BE2C (cell line): ENCODE measurements at places on chromosomes 2 and 18.

DNA sequence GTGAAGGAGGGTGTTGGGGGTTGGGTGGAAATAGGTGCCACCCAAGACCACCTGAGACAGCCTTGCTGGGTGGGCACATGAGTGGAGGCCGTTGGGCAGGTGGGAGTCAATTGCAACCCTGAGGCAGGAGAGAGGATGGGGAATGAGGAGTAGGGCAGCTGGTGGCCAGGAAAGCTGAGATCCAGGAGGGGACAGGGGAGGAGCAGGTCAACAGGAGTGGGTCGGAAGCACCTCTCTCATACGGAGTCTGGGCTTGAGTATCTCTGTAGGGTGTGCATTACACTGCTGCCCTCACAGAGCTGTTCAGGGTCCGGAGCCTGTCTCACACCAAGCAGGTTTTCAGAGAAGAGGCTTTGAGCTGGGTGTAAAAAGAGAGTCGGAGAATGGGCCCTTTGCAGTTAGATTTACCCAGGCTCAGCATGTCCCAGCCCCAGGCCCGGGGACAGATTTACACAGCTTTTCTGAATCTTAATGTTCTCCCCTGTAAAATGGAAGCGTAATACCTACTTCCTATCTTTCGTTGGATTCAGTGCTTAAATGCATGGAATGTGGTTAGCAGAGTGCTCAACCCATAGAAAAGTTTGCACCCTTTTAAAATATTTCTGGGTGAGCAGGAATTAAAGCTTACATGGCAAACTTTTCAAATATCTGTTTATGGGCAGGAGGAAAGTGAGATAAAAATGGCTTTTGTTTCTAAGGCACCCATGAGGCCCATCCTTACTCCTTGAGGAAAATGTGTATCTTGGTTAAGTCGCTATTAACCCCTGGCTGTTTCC, 144.0 kb upstream of the MYCN start:
- DNase-seq = no peak

- DNase-seq = peak; percentile 48
Observed at GRCh38 chr2:232890896-232891601, 21.0 kb downstream of the SNORC start.

- DNase-seq = no peak
Observed at GRCh38 chr18:13268158-13269012, 49.8 kb downstream of the LDLRAD4 start.

- no peak for DNase-seq
Observed at GRCh38 chr2:149357058-149357457, 26.7 kb downstream of the LYPD6 start.

DNA sequence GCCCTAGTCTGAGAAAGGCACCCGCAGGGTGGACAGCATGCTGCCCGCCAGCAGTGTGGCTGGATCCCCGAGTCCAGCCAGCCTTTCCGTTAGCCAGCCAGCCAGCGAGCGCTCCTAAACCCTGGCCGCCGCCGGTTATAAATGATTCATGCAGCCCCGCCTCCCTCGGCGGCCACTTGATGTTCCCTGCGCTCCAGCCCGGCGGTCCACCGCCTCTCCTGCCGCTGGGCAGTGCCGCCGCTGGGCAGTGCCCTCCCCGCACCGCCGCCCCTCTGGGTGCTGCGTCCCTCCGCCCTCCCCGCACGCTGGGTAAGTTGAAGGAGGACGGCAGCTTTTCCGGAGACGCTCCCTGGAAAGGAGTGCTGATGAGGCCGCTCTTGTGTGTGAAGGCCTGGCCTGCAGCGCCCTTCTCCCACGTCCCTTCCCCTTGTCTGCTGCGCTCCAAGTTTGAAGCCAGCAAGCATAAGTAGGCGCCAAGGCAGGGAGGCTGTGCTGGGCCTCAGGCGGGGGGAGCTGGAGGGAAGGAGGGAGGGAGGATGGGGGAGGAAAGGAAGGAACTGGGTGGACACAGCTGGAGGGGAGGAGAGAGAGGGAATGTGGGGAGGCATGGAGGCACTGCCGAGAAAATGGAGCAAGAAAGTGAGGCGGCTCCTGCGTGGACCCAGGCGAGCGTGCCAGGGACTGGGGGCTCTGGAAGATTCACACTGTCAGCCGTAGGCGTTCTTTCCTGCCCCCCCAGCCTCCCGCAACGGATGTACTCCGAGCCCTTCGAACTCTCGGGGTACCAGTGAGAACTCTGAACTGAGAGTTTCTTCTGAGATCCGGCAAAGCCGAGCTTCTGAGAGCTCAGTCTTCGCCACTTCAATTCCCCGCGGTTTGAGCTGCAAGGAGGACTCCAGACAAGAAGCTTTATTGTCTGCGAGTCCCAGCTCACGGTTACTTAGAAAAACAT, 131.9 kb downstream of the GLI2 start:
- DNase-seq = no peak

GRCh38 chr2:190553254-190553653, 18.7 kb upstream of the NEMP2 start:
- DNase-seq = no peak

DNA sequence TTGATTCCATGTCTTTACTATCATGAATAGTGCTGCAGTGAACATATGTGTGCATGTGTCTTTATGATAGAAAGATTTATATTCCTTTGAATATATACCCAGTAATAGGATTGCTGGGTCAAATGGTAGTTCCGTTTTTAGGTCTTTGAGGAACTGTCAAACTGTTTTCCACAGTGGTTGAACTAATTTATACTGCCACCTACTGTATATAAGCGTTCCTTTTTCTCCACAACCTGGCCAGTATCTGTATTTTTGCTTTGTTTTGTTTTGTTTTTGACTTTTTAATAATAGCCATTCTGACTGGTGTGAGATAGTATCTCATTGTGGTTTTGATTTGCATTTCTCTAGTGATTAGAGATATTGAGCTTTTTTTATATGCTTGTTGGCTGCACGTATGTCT, 641.6 kb downstream of the SUCLG1 start:
- no peak for DNase-seq

GRCh38 chr2:128309280-128310093, 9.2 kb downstream of the HS6ST1 start:
- DNase-seq = peak; percentile 3

- no peak for DNase-seq
Observed at GRCh38 chr18:22293417-22293816, 124.0 kb downstream of the GATA6 start.

- DNase-seq = no peak
Observed at GRCh38 chr2:195505701-195506100, 151.3 kb upstream of the SLC39A10 start.

GRCh38 chr2:171320208-171320621, 113.6 kb downstream of the METTL8 start:
- no peak for DNase-seq

GRCh38 chr2:238954841-238955591, 107.1 kb downstream of the TWIST2 start:
- no peak for DNase-seq

DNA sequence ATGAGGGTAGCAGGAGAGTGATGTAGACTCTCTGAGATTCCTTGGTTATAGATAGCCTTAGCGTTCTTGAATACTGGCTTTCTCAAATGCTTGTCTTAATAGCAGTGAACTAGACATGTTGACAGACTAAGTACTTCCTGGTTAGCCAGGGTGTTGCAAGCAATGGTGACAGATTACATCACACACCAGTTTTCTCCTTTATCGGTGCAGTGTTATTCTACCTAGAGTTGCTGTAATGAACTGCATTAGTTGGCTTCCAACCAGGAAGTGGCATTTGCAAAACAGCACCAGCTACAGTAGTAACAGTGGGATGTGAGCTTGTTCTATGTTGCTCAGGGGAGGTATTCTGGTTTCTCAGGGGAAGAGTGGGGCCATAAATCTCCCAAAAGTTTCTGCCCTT, 582.2 kb upstream of the DDX18 start:
- DNase-seq = no peak

- peak; percentile 51 for DNase-seq
Observed at GRCh38 chr2:238945433-238946150, 97.7 kb downstream of the TWIST2 start.

GRCh38 chr18:45678850-45679249, 45.1 kb upstream of the SLC14A1 start:
- no peak for DNase-seq
